Activated CD8-positive, alpha-beta memory T cell treated with anti-CD3 and anti-CD28 coated beads for 1 hour (primary cell): ENCODE measurements at places on chromosomes 11 and 22.

- no peak for DNase-seq
Measured at GRCh38 chr11:3958281-3958680, 102.8 kb downstream of the STIM1 start.

DNA sequence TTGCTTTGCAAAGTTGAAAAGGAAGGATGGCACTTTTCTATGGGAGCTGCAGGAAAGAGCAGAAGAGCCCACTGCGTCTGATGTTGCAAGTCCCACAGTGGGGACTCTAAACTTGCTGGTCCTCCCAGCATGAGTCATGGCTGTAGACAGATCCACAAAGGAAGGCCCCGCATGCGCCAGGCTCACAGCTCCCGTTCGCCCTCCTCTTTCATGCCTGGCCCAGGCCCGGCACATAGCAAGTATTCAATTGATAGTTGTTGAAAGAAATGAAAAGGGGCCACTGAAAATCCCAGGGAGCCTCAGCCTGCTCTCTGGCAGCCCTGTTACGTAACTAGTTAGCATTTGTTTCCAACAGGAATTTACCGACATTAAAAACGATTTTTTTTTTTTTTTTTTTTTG, 18.9 kb downstream of the AP1B1 start:
- no peak for DNase-seq

DNA sequence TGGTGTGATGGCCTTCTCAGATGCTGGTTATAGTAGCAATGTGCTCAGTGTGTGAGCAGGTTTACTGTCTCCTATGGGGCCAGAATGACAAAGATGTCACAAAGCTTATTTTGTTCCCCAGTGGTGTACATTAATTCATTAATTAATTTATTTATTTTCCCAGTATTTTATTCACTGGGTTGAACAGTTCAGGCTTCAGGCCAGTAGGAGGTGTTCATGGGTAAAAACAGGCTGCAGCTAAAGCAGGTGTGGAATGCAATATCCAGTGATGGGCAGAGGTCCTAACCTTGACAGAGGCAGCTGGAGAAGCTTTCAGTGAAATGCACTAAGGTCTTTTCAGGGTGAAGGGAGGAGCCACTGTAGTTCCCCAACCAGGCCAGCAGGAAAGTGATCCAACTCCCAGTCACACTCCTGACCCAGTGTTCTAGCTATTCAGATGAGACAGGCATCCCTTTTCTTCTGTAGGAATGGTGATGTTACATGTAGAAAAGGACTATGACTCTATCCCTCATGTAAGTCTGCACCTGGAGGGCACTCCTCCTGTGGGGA, 7.8 kb upstream of the FANCF start:
- no peak for DNase-seq

GRCh38 chr11:122038543-122038942, 77.5 kb downstream of the BLID start:
- DNase-seq: no peak

GRCh38 chr22:37967637-37968451, 14.3 kb downstream of the POLR2F start:
- DNase-seq: no peak

DNA sequence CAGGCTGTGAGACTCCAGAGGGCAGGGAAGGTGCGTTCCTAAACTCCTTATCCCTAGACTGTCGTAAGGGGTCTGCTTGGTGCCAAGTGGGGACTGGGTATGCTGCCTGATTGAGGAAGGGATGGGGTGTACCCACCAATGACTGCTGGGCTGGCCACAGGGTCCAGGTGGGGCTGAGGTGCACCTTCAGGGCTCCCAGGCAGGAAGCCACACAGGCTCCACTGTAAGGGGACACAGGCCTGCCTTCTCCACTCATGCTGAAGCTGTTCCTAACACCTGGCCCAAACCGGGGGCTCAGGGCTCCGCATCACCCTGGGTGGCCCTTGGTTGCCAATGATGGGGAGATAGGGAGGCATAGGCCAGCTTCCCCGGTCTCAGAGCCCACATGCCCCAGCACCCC, 20.4 kb downstream of the CABP7 start:
- no peak for DNase-seq
